ENCODE measurements at places on chromosomes 1 and 21.

- DNase-seq: no peak
These were observed 44.1 kb upstream of the WLS start for GRCh38 chr1:68276448-68276847.

DNA sequence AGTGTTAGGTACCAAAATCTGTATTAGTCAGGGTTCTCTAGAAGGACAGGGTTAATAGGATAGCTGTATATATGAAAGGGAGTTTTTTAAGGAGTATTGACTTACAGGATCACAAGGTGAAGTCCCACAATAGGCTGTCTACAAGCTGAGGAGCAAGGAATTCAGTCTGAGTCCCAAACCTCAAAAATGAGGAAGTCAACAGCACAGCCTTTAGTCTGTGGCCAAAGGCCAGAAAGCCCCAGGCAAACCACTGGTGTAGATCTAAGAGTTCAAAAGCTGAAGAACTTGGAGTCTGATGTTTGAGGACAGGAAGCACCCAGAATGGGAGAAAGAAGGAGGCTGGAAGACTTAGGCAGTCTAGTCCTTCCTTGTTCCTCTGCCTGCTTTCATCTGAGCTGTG lies 487.5 kb upstream of the CHRM3 start:
- no peak for DNase-seq

DNA sequence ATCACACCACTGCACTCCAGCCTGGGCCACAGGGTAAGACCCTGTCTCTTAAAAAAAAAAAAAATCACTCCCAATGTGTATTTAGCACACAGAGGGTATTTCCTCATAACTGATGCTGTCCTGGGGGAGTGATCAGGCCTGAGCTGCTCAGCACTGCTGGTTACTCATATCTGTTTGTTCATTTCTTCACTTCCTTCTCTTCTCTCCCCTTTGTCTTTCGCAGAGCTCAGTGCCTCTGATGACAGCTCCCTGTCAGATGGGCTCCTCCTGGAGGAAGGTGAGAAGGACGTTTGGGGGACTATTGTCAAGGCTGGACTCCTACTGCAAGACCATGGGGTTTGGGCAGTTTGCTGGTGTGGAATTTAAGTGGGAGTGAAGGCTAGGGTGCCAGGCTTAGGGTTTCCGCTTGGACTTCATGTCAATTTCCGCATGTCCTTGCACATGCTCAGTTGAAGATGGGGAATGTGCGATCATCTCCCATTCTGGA lies 13.0 kb downstream of the INAVA start:
- DNase-seq: peak; percentile 77

DNA sequence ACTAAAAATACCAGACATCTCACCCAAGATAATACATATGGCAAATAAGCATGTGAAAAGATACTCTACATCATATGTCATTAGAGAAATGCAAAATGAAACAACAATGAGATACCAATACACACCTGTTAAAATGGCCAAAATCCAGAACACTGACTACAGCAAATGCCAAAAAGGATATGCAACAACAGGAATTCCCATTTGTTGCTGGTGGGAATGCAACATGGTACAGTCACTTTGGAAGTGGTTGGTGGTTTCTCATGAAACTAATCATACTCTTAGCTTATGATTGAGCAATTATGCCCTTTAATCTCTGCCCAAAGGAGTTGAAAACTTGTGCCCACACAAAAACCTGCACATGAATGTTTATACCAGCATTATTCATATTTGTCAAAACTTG lies 6.4 kb upstream of the RGS2 start:
- DNase-seq: no peak

GRCh38 chr1:15329104-15329820 lies 80.4 kb upstream of the EFHD2 start:
- peak; percentile 34 for DNase-seq

- no peak for DNase-seq
These were observed 105.2 kb downstream of the SUSD4 start for GRCh38 chr1:223258751-223259198.

GRCh38 chr1:38656726-38657125 lies 202.8 kb downstream of the RRAGC start:
- no peak for DNase-seq

GRCh38 chr1:179883040-179883744 lies 1.1 kb downstream of the TOR1AIP1 start:
- peak; percentile 21 for DNase-seq

DNA sequence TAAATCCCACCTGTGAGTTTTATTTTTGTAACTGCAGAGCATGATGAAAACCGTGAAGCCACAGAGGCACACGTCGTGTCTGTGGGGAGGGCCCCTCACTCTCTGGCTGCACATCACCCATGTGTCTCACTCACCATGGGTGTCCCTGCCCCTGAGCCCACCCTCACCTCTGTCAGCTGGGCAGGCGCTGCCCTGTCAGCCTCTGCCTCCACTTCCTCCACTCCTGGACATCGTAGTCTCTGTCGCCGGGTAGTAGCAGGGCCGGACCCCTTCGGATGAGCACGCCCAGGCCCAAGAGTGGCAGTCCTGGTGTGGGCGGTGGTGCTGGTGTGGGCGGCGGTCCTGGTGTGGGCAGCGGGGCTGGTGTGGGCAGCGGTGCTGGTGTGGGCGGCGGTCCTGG lies 37.3 kb downstream of the COL18A1 start:
- DNase-seq: no peak

Data from GM13977 (cell line).